ENCODE measurements at places on chromosomes 7 and 10.

DNA sequence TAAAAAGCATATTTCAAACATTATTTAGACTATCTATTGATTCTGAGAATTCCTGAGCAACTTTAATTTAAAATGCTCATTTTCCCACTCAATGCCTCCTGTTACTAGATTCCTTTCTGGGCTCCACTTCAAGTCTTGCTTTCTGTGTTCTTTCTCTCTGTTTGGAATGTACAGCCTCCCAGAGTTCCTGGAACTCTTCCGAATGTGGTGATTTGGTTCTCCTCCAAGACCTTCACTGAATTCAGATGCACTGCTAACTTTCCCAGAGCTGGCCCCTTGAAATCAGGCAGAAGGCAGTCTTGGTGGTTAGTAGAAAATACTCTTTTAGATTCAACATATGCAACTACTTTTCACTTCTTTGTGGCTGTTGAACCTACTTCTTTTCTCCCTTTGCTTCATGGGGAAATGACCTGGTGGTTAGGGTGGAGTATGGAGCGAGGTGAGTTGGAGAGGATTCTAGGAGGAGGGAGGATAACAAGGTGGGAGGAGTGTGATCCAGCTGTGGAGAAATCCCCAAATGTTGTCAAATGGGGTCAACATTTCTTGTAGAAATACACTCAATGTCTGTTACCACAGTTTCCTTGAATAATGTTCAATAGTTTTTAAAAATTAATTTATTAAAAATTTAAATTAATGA is 27.9 kb upstream of the CCDC7 start:
- no peak overlapping the region for H3K4me3 ChIP-seq
- H3K27ac ChIP-seq: peak overlapping the region; percentile 12
- DNase-seq: no peak
- H3K27me3 ChIP-seq: no peaks in the 10 kb centered on the region
- no peaks in the 10 kb centered on the region for H3K4me1 ChIP-seq
- H3K36me3 ChIP-seq: no peaks in the 10 kb centered on the region

DNA sequence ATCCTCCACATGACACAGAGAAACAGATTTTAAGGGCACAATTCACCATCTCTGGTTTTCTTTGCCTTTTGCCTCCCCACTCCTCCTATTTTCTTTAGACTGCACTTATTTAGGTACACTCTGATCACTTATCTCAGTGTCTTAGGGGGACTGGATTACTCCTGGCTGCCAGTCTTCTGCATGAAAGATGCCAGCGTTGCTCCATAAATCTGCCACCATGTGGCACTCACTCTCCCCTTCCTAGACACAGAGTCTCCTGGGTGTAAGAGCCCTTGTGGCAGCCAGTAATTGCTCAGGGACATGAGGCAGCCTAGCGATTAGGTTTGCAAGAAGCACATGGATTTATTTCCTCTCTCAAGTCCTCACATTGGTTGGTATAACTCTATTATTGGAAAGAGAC is 34.5 kb upstream of the RBM20 start:
- peaks cover 17% of the 10 kb centered on the region for H3K36me3 ChIP-seq
- H3K4me1 ChIP-seq: peaks cover 9% of the 10 kb centered on the region
- H3K27ac ChIP-seq: no peak overlapping the region
- no peak overlapping the region for H3K4me3 ChIP-seq

DNA sequence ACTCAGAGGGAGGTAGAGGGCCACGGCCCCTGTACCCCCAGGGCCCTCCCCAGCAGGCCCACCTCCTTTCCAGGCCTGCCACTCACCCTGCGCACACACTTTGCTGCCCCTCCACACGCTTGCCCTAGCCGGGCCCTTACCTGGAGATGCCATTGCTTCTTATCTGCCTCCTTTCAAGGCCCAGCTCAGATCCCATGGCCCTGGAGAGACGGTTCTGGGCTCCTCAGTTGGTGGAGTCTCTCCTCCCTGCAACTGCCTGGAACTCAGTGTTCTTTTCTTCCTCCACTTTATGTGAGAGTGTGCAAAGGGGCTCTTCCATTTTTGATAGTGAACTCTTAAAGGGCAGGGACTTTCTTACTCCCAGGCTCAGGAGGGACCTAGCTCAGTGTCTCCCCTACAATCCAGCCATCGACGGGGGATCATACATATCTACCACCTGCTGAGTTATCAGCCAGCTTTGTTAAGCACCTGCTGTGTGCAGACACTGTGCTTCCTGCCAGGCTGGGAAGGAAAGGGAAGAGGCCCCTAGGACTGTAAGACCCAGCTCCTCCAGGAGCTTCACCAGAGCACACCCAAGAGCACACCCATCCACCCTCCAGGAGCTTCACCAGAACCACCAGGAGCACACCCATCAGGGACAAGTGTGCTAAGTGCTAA is 89.3 kb upstream of the MACROH2A2 start:
- no peak overlapping the region for H3K4me3 ChIP-seq
- H3K36me3 ChIP-seq: no peaks in the 10 kb centered on the region
- peak; percentile 15 for DNase-seq
- peaks cover 6% of the 10 kb centered on the region for H3K27me3 ChIP-seq
- H3K4me1 ChIP-seq: no peaks in the 10 kb centered on the region

GRCh38 chr10:92747600-92747999 is 57.8 kb downstream of the HHEX start:
- H3K36me3 ChIP-seq: no peaks in the 10 kb centered on the region
- no peaks in the 10 kb centered on the region for H3K4me1 ChIP-seq
- H3K4me3 ChIP-seq: no peak overlapping the region
- no peaks in the 10 kb centered on the region for H3K27me3 ChIP-seq
- no peak for DNase-seq

- H3K36me3 ChIP-seq: no peaks in the 10 kb centered on the region
- DNase-seq: no peak
- no peak overlapping the region for H3K4me3 ChIP-seq
- no peak overlapping the region for H3K27ac ChIP-seq
These were observed 156.0 kb downstream of the BAMBI start for GRCh38 chr10:28833313-28833712.

GRCh38 chr7:151299940-151300645 is 41.5 kb upstream of the NUB1 start:
- no peaks in the 10 kb centered on the region for H3K36me3 ChIP-seq
- H3K27me3 ChIP-seq: peaks cover 22% of the 10 kb centered on the region
- no peak overlapping the region for H3K4me3 ChIP-seq
- DNase-seq: no peak
- H3K4me1 ChIP-seq: peaks cover 11% of the 10 kb centered on the region
- H3K27ac ChIP-seq: no peak overlapping the region

GRCh38 chr10:127556916-127557315 is 7.8 kb downstream of the NPS start:
- DNase-seq: no peak
- no peak overlapping the region for H3K4me3 ChIP-seq
- H3K36me3 ChIP-seq: no peaks in the 10 kb centered on the region
- H3K27me3 ChIP-seq: peaks cover 5% of the 10 kb centered on the region
- no peak overlapping the region for H3K27ac ChIP-seq
- no peaks in the 10 kb centered on the region for H3K4me1 ChIP-seq

DNA sequence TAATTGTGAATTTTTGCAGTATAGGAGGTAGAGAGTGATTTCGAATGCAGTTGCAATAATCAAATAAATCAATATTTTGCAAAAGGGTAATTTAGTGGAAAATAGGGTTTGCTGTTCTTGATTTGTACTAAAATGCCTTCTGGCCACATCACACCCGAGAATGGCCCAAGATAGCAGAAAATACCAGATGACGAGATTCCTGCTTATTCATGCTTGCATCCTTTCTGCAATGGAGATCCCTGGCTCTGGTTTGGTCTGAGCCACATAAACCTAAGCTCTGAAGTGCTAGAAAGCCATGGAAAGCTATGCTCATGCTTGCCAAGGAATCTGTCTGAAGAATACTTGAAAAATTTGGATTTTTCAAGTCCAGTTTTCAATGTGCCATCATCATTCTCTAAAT is 634.2 kb upstream of the COBL start:
- H3K4me3 ChIP-seq: no peak overlapping the region
- DNase-seq: no peak
- H3K27me3 ChIP-seq: no peaks in the 10 kb centered on the region
- H3K4me1 ChIP-seq: no peaks in the 10 kb centered on the region
- H3K27ac ChIP-seq: no peak overlapping the region
- no peaks in the 10 kb centered on the region for H3K36me3 ChIP-seq

DNA sequence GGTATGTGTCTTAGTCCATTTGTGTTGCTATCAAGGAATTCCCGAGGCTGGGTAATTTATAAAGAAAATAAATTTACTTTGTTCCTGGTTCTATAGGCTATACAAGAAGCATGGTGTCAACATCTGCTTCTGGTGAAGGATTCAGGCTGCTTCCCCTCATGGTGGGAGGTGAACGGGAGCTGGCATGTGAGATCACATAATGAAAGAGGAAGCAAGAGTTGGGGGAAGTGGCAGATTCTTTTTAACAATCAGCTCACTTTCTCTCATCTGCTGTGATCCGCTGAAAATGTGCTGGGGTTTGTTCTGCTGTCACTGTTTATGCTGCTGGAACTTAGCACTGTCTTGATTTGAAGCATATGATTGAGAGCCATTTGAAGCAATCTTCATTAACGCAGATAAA is 730.0 kb upstream of the SORCS1 start:
- no peak overlapping the region for H3K27ac ChIP-seq
- H3K27me3 ChIP-seq: no peaks in the 10 kb centered on the region
- no peaks in the 10 kb centered on the region for H3K36me3 ChIP-seq
- no peak for DNase-seq
- H3K4me3 ChIP-seq: no peak overlapping the region

DNA sequence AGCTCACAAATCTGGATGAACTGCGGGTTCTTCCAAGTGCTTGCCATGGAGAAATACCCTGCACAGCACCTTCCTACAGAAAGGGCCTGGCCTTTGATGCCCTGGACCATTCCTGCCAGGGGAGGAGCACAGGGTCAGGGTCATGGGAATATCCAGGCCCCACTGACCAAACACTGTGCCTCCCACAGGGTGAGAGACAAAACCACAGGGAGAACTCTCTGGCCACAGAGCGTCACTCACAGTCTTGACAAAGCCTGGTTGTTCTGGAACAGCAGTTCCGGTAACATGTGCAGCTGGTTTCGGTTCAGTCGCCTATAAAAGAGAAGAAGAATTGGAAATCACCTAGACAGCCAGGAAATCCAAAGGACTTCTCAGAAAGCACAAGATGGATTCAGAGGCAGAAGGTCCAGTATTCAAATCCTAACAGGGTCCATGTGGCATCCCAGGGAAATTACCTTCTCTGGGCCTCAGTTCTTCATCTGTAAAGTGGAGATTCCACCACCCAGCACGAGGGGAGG is 28.1 kb downstream of the SLIT1 start:
- H3K27me3 ChIP-seq: no peaks in the 10 kb centered on the region
- no peaks in the 10 kb centered on the region for H3K4me1 ChIP-seq
- no peaks in the 10 kb centered on the region for H3K36me3 ChIP-seq

DNA sequence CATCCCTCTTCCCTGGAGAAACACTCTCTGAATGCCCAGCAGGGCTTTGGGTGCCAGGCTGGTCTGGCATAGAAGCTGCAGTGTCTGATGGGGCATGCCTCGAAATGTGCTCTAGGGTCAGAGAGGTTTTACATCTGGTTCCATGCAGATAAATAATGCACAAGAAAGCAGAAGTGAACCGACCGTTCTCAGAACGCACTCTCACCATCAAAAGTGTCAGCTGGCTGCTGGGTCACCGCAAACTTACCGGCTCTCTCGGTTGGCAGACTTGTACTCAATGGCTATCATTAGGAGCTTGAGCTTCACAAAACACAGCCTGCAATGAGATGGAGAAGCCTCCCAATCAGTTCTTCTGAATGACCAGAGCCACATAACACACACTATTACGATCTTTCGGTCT is 610.0 kb downstream of the KCNMA1 start:
- no peak overlapping the region for H3K27ac ChIP-seq
- H3K4me3 ChIP-seq: no peak overlapping the region

- DNase-seq: no peak
- H3K27ac ChIP-seq: peak overlapping the region; percentile 81
- H3K36me3 ChIP-seq: no peaks in the 10 kb centered on the region
- H3K4me1 ChIP-seq: peaks cover 22% of the 10 kb centered on the region
- peak overlapping the region; percentile 44 for H3K4me3 ChIP-seq
These were observed 9.9 kb downstream of the TWIST1 start for GRCh38 chr7:19107356-19108146.

DNA sequence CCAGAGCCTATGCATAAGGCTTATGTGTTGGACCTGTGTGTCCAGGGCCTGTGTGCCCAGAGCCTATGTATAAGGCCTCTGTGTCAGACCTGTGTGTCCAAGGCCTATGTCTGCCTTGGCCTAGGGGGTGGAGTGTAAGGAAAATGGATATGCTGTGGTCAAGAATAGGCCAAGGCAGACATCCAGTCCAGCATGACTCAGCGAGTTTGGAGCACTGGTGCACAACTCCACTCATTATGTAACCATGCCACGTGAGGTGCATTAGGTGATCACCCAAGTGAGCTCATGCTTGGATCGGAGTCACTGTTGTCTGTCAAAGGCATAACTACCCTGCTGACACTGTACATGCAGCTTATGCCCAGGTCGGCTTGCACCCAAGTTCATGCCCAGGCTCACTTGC is 238.9 kb downstream of the CACNA2D1 start:
- H3K4me1 ChIP-seq: no peaks in the 10 kb centered on the region
- H3K36me3 ChIP-seq: no peaks in the 10 kb centered on the region
- DNase-seq: no peak
- H3K27me3 ChIP-seq: no peaks in the 10 kb centered on the region

DNA sequence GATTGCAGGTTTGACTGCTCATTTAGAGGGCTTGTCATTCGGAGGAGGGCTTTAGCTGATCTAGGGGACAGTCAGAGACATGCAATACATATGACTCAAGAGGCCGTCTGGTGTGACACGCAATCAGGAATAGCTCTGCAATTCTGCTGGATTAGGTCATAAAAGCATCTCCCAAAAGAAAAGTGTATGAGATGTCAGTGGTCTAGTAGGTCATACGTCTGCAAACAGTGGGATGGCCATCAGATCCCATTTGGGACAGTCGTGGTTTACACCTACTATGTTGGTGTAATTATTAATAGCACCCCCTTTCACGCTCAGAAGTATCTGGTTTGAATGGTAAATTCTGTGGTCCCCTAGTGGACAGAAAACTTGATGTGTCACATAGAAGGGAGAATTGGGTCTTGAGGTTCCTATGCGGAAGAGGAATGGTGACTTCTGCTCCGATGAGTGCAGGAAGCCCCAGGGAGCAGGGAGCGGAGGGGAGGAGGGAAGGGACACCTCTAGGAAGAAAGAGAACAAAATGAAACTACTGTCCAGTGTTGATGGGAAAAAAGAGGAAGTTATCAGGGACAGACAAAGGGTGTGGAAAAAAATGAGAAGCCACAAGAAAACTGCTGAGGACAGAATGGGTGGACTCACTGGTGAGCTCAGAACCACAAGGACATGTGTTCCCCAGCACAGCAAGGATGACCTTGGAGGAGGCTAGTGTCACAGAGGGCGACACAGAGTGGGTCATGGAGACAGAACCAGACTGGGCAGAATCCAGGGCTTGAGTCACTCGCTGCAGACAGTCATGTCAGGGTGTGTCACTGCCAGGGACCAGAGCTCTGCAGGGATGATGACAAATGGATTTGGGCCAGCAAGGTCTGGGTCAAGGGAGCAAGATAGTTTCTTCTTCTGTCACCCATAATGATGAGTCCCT is 59.9 kb downstream of the MAP3K8 start:
- H3K36me3 ChIP-seq: no peaks in the 10 kb centered on the region
- H3K27ac ChIP-seq: peak overlapping the region; percentile 46
- H3K27me3 ChIP-seq: peaks cover 4% of the 10 kb centered on the region
- DNase-seq: peak; percentile 28
- no peak overlapping the region for H3K4me3 ChIP-seq
